Stimulated activated CD8-positive, alpha-beta memory T cell treated with anti-CD3 and anti-CD28 coated beads, Interleukin-7, amount 100 ng/mL, for 24 hours (primary cell): ENCODE measurements at places on chromosomes 4 and X.

DNA sequence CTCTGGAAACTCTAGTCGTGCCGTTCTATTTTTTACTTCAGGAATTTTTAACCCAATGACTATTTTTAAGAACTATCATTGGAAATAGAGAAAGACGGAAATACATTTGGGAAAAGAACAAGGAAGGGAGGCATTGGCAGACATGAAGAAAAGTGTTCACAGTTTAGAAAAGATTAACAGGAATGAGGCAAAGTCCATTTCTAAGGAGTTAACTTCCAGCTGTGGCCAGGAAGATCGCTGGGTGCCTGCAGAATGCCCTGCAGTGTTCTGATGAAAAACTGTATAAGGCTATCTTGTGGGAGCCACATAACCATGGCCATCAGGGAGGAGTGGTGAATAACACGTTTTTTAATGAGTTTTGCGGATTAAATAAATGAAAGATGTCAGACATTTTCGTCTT lies 150.6 kb upstream of the VCX3A start:
- DNase-seq, result no peak

DNA sequence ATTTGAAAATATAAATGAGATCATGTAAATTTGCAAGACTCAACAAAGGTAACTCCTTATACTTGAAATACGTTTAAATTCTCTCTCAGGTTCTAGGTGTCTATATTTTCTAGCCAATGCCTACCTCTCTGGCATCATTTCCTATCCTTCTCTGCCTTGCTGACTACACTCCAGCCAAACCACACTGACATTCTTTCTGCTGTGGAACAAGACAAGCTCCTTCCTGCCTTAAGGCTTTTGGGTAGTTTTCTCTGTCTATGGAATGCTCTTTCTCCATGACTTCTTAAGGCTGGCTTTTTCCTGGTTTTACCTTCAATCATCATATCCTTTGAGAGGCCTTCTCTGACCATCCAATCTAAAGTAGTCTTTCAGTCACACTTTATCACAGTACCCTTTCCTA lies 201.0 kb downstream of the SPRY1 start:
- no peak for DNase-seq

DNA sequence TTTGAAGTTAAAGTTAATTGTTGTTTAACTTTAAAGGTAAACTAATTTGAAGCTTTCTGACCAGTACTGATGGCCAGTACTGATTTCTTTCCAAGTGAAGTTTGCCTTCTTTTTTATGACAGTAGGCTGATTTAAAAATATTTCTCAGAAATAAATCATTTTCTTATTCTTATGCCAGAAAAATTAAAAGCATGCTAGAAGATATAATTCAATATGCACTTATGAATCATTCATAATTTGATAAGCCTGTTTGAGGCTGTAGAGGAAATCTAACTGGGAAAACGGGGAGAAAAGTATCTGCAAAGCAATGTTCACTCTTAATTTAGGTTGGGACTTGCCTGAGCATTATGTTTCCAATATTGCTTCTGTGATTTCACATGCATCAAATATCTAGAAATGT lies 1112.0 kb upstream of the INTU start:
- DNase-seq, result no peak

DNA sequence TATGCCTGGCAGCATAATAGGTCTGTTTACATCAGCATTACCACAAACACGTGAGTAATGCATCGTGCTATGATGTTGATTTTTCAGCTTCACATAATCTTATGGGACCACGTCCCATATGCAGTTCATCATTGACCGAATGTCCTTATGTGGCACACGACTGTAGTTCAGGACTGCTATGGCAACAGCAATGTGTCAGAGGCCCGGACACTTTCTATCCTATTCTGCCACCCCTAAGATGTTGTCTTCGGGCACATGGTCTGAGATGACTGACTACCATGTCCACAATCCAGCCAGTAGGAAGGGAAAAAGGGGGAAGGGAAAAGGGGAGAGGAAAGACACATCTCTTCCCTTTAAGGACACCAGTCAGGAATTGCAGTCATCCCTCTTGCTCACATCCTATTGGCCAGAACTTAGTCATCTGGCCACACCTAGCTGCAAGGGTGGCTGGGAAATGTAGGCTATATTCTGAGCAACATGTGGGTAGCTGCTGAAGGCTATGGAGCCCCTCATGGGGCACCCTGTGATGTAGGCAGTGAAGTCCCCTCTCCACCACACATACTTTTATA lies 196.0 kb upstream of the RBPJ start:
- DNase-seq, result no peak

- no peak for DNase-seq
These were observed 61.3 kb downstream of the ANTXR2 start for GRCh38 chr4:80011636-80012236.

GRCh38 chrX:74781507-74782034 lies 143.7 kb downstream of the NEXMIF start:
- no peak for DNase-seq

DNA sequence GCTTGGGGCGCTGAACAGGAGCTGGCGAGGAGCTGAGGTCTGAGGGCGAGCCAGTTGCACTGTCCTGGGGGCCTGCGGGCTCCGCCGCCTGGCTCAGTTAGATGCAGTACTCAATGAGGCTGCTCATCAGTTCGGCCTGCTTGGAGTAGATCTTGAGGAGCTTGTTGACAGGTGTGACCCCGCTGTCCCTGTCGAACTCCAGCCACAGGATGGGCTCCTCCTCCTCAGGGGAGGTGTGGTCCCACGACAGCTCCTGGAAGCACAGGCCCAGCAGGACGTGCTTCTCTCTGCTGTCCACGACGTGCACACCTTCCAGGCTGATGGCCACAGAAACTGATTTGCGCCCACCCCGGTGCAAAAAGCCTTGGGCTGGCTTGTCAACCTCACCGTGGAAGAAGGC lies 16.5 kb upstream of the LAS1L start:
- DNase-seq, result no peak

DNA sequence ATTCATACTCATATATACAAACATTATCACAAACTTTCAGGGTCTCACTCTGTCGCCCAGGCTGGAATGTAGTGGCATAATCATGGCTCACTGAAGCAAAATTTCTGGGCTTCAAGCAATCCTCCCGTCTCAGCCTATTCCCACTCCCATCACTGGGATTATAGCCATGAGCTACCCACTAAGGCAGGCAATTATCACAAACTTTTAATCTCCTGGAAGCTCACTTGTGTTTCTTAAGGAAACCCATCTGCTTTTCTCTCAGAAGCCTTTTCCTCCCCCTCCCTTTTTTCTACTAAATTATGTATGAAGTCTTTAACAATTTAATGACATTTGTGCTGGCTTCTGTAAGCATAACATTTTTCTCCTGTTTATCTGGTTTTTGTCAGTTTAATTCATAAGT lies 170.5 kb downstream of the AREG start:
- no peak for DNase-seq

- DNase-seq, result no peak
These were observed 50.8 kb downstream of the CHM start for GRCh38 chrX:85996555-85996954.

DNA sequence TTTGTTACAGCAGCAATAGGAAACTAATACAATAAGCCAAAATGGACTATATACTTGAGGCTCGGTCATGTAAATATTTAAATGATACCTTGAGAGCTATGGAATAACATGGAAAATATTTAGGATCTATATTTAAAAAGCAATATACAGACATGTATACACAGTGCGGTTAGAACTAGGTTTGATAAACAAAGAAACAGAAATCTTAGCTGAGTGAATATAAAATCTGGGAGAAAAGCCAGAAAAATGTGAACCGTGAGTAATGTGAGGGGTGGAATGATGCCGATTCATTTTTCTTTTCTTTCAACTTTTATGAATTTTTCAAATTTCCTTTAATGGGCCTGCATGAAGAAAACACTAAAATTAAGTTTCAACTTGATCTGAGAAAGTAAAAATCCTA lies 104.1 kb downstream of the ATXN3L start:
- no peak for DNase-seq

- DNase-seq, result no peak
These were observed 119.0 kb upstream of the WDR17 start for GRCh38 chr4:175946472-175947116.

- no peak for DNase-seq
These were observed 101.9 kb upstream of the RBPJ start for GRCh38 chr4:26218677-26219605.

GRCh38 chrX:141164406-141164805 lies 12.5 kb downstream of the LDOC1 start:
- DNase-seq, result no peak

GRCh38 chr4:152104901-152105357 lies 344.1 kb upstream of the GATB start:
- DNase-seq, result no peak

DNA sequence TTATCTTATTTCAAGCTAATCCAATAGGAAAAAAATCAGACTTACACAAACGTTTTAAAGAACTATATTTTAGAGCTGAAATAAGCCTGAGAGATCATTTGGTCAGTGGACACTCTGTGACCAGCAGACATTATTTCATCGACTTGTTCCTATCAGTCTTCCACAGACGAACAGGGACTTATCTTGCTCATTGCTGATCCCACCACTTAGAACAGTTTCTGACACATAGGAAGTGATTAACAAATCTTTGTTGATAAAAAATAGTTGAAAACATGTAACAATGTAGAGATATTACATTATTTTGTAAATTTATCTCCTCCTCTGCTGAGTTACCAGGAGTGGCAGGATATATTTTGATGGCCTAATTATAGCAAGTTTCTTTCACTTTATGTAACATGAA lies 65.8 kb downstream of the TAPT1 start:
- no peak for DNase-seq

DNA sequence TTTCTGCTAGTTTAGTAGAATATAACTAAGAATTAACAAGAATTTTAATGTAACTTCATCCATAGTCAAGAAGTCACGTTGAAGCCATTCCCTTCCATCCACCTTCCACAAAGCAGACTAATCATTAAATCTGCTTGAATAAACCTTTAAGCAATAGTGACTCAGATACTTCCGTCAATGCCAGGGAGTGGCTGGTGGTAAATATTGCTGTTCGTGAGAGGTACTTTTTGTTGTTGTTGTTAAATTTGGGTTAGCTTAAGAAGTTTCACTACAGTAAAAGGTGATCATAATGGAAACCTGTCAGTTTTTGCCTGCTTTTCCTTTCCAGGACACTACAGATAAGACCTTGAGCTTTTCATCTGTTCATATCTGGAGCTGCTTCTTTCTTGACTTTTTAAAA lies 316.3 kb downstream of the TMA16 start:
- DNase-seq, result no peak

DNA sequence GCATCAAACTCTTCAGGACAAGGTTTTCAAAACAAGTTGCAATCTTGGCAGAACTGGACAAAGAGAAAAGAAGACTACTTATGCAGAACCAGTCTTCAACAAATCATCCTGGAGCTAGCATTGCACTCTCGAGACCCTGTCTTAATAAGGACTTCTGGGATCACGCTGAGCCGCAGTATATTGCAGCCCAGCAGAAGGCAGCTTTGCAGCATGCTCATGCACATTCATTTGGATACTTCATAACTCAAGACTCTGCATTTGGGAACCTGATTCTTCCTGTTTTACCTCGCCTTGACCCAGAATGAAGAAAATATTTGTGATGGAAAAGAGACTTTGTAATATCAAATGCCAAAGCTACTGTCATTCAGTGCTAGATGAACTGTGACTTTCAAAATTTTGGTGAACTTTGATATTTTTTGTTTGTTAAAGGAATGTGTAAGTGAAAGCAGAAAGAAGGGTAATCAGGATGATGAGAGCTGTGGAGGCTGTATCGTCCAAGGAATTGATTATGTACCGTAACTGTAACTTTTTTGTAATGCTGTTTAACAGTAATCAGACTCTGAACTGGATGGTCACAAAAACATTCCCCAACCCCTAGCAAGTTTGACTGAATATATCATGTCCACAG lies 27.2 kb downstream of the HSPA4L start:
- DNase-seq, result no peak

- no peak for DNase-seq
These were observed 62.9 kb upstream of the FRAS1 start for GRCh38 chr4:77994194-77994721.

DNA sequence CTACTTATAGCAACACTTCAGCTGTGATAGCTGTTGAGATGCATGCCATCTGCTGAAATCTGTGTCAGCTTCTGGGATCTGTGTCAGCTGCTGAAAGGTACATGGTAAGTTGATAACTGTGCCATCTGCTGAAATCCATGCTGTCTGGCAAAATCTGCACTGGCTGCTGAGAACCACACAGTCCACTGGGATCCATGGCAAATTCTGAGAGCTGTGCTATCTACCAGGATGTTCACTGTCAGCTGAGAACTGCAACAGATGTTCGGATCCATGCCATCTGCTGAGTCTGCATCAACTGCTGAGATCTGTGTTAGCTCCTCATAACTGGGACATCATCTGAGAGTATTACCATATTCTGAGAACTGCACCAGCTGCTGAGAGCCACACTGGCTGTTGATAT lies 430.5 kb upstream of the POU3F4 start:
- DNase-seq, result no peak

DNA sequence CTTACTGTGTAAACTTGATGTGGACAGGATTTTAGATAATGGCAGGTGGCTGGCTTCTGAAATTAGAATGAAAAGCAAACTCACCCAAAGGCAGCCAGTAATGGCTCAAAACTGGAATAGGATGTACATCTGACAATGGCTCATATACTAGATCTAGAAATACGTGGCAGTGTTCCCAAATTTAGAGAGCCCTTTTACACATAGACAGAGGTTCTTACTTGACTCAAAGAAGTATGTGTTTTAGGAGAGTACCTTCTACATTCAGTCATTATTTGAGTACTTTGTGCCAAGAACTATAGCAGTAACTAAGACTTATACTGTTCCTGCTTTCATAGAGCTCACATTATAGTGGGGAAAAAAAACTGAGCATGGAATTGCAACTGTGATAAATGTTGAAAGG lies 48.0 kb downstream of the UBE2K start:
- DNase-seq, result no peak

DNA sequence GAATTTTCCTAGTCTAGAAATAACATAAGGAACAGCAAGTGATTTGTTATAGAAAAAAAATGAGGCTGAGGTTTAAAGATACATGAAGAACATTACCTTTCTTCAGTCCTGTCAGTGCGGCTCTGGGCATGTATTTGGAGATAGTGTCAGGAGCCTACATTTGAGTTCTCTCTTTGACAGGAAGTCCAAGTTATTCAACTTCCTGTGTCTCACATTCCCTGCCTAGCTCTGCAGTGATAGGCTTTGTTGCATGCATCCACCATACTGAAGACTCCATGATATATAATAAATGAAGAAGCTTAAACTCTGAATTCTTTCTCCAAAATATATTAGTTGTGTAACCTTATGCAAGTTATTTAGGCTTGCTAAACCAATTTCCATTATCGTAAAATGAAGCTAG lies 148.7 kb downstream of the RELL1 start:
- DNase-seq, result no peak

DNA sequence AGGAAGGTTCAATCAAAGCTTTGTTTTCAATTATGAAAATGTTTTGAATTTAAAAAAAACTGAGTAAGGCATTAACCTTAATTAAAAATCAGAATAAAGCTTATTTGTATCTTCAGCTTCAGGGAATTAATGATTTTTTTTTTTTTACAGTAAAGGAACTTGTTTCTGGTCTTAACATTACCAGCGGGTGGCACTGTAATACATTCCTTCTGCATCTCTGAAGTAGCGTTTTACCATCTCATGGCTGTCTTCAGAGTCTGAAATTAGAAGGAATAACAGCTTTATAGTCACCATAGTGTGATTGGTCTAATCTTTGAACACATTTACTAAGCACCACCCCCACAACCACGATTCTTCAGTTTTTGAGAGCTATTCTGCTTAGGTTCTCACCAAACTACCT lies 102.6 kb downstream of the IL1RAPL2 start:
- DNase-seq, result no peak

GRCh38 chr4:7227008-7227407 lies 34.7 kb downstream of the SORCS2 start:
- no peak for DNase-seq
